Left lung (tissue), 14 donors: ENCODE measurements at places on chromosomes 13 and 19.

- DNase-seq, result no peak
These were observed 865.2 kb upstream of the SLC10A2 start for GRCh38 chr13:103931331-103931845.

GRCh38 chr13:21330126-21330861, 128.8 kb downstream of the ZDHHC20 start:
- no peak for DNase-seq

DNA sequence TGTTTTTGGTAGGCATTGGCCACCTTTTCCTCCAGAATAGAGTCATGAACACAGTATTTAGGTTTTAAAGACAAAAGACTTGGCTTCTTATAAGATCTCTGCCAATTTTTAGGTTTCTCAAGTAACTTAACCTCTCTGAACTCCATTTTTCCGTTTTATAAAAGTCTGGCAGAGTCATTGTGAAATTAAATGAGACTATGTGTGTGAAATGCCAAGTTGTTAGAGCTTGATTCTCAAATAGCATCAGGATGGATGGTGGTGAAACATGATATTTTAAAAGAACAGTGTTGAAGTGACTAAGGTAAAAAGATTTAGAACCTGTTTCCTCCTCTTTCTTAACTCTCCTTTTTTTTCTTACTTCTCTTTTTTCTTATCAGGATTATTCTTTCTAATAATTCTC, 617.7 kb upstream of the SLITRK1 start:
- DNase-seq, result no peak

GRCh38 chr19:53655042-53655665, 23.4 kb downstream of the DPRX start:
- no peak for DNase-seq

GRCh38 chr13:40273253-40274025, 393.0 kb downstream of the FOXO1 start:
- no peak for DNase-seq

- DNase-seq, result peak; percentile 42
These were observed 2.2 kb upstream of the ARHGAP33 start for GRCh38 chr19:35773020-35773806.

DNA sequence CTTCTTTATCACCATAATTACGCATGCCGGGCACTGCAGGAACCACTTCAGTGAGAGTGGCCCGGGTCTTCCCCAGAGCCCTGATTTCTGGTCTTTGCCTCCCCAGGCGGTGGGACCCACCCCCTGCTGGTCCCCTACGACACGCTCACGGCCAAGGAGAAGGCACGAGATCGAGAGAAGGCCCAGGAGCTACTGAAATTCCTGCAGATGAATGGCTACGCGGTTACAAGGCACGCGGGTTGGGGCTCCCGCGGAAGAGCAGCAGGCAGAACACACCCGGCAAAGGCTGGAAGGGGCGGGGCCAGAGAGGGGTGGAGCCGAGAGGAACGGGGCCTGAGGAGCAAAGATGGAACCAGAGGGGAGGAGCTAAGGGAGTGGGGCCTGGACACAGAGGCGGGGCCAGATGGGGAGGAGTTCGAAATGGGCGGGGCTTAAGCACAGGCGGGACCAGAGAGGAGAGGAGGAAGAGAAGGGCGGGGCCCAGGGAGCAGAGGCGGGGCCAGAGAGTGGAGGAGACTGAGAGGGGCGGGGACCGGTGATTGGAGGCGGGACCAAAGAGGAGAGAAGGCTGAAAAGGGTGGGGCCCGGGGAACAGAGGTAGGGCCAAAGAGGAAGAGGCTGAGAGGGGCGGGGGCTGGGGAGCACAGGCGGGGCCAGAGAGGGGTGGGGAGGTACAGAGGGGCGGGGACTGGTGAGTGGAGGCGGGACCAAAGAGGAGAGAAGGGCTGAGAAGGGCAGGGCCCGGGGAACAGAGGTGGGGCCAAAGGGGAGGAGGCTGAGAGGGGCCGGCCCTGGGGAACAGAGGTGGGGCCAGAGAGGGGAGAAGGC, 73.4 kb downstream of the RYR1 start:
- peak; percentile 92 for DNase-seq

- peak; percentile 77 for DNase-seq
These were observed 22.6 kb downstream of the CEBPA start for GRCh38 chr19:33279430-33280350.

GRCh38 chr19:15372891-15373301, 6.7 kb downstream of the AKAP8 start:
- DNase-seq, result no peak

DNA sequence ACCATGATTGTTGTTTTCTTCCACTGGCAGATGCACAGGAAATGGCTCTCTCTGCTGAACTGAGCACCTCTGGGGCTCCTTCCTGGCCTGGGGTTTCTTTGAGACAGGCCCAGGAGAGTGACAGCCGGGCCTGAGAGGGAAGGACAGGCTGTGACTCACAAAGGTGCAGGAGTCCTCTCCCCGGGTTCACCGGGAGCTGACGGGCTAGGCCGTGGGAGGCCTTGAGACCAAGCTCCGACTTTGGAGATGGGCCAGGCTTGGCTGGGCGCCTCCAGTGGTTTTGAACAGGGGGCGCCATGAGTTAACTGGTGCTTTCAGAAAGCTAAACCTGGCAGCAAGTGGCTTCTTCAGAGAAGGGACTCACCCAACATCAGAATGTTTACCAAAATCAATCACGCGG, 143.4 kb downstream of the URI1 start:
- peak; percentile 24 for DNase-seq

GRCh38 chr13:31528176-31528575, 211.2 kb upstream of the RXFP2 start:
- no peak for DNase-seq

GRCh38 chr13:37144661-37145060, 39.2 kb upstream of the CSNK1A1L start:
- DNase-seq, result no peak

DNA sequence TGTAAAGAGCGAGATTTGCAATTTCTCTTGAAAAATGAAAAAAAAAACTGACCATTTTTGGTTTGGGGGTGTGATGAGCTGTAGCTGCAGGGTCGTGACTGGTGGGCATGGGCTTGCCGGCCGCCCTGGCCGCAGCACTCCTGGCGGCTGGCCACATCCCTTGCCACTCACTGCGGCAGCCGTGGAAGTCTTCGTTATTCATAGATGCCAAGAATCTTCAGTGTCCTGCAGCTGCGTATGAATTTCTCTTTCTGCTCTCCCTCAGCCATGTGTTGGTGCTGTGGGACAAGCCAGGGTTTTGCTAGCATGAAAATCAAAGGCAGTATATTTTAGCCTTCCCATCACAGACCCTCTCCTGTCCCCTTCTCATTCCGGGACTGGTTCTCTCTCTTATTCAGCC, 151.7 kb upstream of the TSHZ3 start:
- no peak for DNase-seq

DNA sequence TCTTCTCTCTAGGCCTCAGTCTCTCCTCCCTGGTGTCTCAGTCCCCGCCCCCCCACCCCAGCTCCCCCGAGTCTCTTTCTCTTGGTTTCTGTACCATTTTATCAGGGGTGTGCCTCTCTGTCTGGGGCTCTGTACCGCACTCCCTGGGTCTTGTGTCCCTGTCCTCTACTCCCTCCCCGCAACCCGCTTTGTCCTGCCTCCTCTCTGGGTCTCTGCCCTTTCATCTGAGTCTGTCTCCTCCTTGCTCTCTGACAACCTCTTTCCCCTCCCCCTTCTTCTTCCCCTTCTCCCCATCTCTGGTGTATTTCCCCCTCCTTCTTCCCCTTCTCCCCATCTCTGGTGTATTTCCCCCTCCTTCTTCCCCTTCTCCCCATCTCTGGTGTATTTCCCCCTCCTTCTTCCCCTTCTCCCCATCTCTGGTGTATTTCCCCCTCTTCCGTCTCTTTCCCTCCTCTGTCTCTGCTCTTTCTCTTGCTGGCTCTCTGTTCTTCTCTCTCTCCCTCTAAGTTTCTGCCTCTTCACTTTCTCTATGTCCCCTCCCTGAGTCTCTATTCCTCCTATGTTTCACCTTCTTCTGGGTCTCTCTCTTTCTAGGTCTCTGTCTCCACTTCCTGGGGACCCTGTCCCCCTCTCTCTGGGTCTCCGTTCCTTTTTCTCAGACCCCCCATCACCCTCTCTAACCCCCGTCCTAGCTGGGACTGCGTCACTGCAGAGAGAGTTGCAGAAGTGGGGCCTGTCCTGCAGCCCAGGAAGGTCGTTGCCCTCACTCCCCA, 2.2 kb upstream of the KCNC3 start:
- no peak for DNase-seq

DNA sequence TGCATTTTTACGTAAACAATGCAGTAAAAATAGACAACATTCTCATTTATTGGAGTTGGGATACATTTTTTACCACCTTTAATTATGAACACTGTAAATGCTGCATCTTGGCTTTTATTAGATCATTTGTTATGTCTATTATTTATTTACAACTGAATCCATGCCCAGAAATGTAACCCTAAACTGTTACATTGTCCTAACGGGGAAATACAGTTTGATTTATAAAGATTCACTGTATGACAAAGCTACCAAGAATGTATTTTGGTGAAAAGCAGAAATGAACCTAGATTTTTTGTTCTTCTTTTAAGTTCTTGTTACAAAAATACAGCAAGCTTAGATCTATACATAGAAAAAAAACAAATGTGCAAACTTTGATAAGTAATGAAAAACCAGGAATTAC, 1.1 kb downstream of the METTL21C start:
- DNase-seq, result no peak

- DNase-seq, result peak; percentile 68
These were observed 12.6 kb upstream of the GARRE1 start for GRCh38 chr19:34241513-34242337.

DNA sequence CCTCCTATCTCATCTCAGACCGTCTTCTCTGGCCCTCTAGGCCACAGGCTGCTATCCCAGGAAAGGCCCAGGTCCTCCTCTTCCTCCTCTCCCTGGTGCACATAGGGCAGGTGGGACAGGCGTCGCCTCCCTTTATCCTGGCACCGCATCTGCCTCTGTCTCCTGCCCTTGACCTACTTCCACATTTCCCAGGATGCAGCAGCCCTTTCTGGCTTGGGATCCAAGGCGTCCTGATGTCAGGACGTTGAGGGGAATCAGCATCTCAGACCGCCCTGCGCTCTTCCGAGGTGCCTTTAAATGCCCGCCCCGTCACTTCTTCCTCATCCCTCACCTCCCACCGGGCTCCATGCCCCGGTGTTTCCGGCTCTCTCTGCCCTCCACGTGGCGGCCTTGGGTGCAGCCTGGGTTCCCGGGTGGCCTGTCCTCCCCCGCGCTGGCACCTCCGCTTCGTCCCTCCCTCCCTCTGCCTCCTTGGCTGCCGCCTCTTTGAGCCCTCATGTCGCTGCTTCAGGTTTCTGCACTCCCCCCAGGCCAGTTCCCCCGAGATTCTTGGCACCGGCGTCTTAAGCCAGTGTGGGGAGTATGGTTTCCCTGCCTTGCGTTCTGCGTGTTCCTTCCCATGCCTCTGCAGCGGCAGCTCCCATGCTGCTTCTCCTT, 66.3 kb downstream of the KDM4B start:
- no peak for DNase-seq

GRCh38 chr19:56321989-56322440, 7.4 kb upstream of the ZSCAN5A start:
- no peak for DNase-seq

DNA sequence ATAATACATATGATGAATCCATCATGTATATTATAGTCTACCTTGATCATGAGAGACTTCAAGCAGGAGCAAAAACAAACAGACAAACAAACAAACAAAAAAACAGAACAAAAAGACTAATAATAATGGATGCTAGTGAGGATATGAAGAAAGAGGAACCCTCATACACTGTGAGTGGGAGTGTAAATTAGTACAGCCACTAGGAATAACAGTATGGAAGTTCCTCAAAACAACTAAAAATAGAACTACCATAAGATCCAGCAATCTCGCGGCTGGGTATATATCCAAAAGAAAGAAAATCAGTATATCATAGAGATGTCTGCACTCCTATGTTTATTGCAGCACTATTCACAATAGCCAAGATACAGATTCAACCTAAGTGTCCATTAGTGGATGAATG, 7.0 kb upstream of the DLEU7 start:
- DNase-seq, result no peak

DNA sequence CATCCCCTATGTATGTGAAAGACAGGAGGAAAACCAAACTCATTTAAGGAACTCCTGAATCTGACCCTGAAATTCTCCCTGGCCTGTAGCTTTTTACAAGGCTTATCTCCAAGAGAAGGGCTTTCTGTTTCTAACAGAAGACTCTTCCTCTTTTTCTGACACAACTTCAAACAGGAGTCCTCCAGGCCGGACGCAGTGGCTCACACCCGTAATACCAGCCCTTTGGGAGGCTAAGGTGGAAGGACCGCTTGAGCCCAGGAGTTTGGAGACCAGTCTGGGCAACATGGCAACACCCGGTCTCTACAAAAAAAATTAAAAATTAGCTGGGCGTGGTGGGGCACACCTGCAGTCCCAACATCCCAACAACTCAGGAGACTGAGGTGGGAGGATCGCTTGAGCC, 41.9 kb downstream of the CARS2 start:
- DNase-seq, result no peak

- DNase-seq, result no peak
These were observed 2018.0 kb upstream of the PCDH20 start for GRCh38 chr13:63433546-63434150.

GRCh38 chr13:91704398-91704797, 306.0 kb downstream of the GPC5 start:
- DNase-seq, result no peak

- no peak for DNase-seq
These were observed 542.3 kb upstream of the ATXN8OS start for GRCh38 chr13:69565334-69565733.

DNA sequence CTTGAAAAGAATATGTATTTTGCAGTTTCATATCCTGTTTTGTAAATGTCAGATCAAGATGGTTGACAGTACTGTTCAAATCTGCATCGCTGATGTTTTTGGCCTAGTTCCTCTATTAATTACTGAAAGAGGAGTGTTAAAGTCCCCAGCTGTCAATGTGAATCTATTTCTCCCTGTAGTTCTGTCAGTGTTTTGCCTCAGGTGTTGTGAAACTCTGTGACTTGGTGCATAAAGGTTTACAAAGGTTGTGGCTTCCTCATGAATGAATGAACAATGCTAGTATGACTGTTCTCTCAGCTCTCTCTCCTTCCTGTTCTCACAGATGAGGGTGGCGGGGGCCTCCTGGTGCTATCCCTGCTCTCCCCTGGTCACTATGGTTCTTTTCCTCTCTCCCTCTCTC, 142.4 kb downstream of the MYCBP2 start:
- DNase-seq, result no peak
